ENCODE measurements at places on chromosomes 6 and 20.

DNA sequence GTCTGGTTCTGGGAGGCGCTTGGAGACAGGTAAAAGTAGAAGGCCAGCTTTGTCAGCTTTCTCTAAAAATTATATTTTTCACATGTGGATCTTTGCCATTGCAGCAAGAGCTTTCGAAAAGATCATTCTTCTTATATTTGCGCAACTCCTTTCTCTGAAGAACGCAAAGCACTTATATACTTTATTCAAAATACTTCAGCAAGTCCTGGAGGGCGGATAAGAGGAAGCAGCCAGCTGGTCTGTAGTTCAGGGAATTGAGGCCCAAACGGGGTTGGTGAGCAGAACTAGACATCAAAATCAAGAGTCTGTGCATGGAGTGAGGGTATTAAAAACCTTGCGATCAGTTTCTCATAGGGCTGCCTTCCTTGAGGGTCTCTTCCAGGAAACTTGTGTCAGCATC is 182.3 kb downstream of the DTNBP1 start:
- DNase-seq, result no peak

- no peak for DNase-seq
Measured at GRCh38 chr6:143774347-143774746, 68.8 kb upstream of the LTV1 start.

DNA sequence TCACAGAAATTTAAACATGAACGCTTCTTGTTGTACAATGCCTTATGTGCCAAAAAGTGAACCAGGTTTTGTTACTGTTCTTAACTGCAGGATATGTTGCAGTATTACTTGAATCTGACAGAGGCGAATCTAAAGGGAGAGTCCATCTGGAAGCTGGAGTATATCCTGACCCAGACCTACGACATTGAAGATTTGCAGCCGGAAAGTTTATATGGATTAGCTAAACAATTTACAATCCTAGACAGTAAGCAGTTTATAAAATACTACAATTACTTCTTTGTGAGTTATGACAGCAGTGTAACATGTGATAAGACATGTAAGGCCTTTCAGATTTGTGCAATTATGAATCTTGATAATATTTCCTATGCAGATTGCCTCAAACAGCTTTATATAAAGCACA is 19.9 kb downstream of the SMPDL3A start:
- DNase-seq, result no peak

GRCh38 chr6:12066297-12066696 is 54.2 kb downstream of the HIVEP1 start:
- DNase-seq, result peak; percentile 48

DNA sequence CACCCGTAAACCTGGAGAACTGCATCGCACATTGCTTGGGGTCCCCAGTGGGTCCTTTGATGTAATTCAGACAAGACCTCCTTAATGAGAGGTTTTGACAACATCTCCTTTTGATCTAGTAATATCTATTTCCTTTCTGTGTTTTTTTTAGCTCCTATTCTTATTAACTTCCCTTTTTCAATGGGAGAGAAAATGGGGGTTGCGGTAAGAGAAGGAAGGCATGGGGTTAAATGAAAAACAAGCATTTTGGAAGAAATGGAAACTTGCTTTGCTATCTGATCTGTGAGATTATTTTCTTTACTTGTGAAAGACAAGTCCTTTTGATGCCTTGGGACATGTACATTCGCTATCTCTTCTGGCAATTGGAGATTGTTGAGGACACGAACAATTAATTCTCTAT is 418.6 kb upstream of the MAN1A1 start:
- no peak for DNase-seq

DNA sequence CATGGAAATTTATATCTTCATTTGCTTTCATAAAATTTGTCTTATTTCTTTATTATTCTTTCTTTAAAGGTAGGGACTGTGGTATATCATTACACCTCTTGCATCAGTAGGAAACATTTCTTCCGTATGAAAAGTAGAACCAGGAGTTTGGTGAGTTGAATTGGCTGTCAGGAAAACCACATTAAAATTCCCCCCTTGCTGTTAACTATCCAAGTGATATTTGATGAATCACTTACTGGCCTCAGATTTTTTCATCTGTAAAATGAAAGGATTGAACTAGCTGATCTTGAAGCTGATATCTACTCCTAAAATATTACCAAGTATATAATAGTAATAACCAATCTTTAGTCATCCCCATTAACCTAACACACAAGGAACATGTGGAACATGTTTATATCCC is 460.9 kb downstream of the GJA1 start:
- DNase-seq, result no peak

DNA sequence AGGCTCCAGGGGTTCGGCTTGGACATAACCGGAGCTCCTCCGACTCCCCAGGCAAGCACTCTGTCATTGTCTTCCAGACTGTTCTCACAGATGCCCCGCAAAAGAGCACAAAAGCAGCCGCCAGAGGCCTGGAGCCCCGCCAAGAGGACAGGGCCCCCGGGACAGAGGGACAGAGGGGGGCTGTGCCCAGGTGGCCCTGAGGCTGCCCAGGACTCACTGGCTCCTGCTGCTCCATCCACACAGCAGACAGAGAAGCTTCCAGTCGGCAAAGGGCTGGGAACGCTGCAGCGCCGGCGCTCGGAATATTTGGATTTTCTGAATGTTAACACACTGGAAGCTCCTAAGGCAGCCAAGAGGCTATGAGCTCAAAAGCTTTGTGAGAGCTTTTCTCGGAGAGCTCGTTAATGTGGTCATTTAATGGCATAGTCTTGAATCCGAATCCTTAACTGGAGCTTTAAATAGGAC is 68.0 kb upstream of the QKI start:
- DNase-seq, result no peak

GRCh38 chr6:42405021-42405420 is 46.7 kb downstream of the TRERF1 start:
- no peak for DNase-seq

- DNase-seq, result no peak
Measured at GRCh38 chr6:30311101-30311500, 15.6 kb upstream of the TRIM39 start.

GRCh38 chr6:18465410-18466154 is 78.4 kb downstream of the RNF144B start:
- DNase-seq, result no peak

- no peak for DNase-seq
Measured at GRCh38 chr6:10383331-10384090, 31.4 kb downstream of the TFAP2A start.

GRCh38 chr20:53940907-53941545 is 129.4 kb downstream of the BCAS1 start:
- no peak for DNase-seq

- DNase-seq, result no peak
Measured at GRCh38 chr6:45116714-45117410, 211.3 kb upstream of the RUNX2 start.

DNA sequence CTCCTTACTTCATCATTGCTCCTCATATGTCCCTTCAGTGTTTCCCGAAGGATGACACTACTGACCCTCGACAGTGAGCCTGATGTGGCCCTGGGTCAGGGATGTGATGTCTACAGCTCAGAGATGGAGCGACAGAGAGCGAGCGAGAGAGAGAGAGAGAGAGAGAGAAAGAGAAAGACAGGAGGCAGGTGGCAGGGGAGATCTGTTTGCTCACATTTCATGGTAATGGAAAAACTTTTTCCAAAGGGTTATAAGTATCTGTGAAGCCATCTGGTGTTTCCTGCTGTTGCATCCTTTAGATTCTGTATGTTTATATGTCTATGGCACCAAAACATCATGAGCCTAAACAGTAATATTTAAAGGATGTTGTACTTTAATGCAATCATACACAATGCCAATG is 77.2 kb downstream of the PPP1R3G start:
- DNase-seq, result no peak

- no peak for DNase-seq
Measured at GRCh38 chr6:11613336-11613735, 75.8 kb downstream of the TMEM170B start.

DNA sequence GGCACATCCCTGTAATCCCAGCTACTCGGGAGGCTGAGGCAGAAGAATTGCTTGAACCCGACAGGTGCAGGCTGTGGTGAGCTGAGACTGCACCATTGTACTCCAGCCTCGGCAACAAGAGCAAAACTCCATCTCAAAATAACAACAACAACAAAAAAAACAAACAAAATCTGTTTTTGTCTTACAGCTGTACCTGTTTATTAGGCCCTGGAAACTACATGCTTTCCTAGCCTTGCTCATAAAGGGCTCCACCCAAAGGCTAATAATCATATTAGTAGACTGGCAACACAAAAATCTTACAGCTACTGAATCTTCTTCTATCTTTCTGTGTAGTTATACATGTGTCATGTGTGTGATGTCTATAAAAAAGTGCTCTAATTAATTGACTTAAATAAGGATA is 503.9 kb upstream of the EYS start:
- DNase-seq, result no peak

GRCh38 chr6:143806282-143807102 is 36.6 kb upstream of the LTV1 start:
- no peak for DNase-seq

DNA sequence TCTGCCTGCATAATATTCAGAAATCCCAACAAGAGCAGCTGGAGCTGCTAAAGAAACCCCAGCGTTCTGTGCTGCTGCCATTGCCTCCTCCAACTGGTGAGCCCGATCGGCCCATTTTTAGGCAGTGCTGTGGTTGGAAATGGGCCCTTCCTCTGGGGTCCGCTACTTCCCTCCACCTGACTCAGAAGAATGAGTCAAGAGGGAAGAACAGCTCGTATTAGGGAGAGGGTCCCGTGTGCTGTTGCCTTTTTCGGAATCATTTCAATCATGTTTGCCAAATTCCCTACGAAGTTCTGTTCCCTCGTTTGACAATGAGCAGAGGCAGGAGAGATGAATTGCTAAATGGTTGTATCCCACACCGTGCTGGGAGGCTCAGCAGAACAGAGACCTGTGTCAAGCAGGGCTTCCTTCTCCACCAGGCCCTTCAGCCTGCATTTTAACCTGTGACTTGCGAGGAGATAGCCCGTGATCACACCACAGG is 38.4 kb downstream of the THBS2 start:
- DNase-seq, result no peak

DNA sequence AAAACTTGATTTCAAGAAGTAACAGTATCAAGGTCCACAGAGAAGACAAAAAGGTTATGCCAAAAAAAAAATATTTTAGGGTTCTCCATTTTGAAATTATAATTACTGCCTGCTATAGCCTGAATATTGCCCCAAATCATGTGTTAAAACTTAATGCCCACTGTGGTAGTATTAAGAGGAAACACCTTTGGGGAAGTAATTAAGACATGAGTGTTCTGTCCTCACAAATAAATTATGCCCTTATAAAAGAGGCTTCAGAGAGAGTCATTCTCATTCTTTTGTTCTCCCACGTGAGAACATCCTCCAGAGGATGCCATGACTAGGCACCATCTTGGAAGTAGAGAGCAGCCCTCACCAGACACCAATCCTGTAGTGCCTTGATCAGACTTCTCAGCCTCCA is 66.2 kb downstream of the GMDS start:
- no peak for DNase-seq

- no peak for DNase-seq
Measured at GRCh38 chr6:34226731-34227586, 9.7 kb upstream of the HMGA1 start.

DNA sequence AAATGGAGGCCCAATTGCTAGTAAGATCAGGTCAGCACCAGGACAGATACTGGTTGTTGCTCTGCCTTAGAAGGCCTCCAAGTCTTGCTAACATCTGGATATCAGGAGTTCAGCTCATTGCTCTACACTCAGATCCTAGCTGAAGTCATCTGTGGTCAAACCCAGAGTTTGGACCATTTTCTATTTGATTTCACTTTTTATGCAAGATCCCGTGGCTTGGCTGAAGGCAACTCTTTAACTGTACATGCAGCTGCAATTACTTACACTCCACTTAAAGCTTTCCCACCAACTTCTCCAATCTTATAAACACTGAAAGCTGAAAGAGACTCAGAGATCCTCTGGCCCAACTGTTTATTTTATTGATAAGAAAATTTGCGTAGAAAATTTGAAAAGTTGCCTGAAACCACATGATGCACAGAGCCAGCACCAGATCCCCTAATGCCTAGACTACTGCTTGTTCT is 2.7 kb downstream of the SLC17A2 start:
- no peak for DNase-seq

- DNase-seq, result no peak
Measured at GRCh38 chr6:50791900-50792508, 26.7 kb upstream of the TFAP2B start.

GRCh38 chr20:6812530-6812929 is 45.0 kb downstream of the BMP2 start:
- DNase-seq, result no peak

DNA sequence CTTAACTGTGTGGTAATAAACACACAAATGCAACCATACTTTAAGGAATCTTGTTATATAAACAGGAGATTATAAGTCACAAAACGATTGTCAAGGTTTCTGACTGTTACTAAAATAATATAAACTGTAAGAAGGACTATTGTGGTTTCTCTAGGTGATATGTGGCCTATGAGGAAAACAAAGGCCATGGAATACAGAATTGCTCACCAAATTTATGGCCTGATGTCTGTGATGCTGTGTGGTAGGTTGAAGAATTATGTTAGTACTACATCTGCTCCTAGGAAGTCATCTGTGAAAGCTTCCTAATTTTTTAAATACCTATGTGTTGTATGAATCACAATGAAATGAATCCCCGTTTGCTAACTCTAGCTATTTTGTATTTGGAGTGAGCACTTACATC is 875.4 kb upstream of the MAP3K7 start:
- DNase-seq, result no peak

- DNase-seq, result no peak
Measured at GRCh38 chr6:161301338-161301737, 27.5 kb upstream of the AGPAT4 start.

GRCh38 chr20:17431621-17432364 is 99.4 kb downstream of the BFSP1 start:
- peak; percentile 46 for DNase-seq

GRCh38 chr20:19232997-19233794 is 20.8 kb downstream of the SLC24A3 start:
- no peak for DNase-seq

GRCh38 chr6:133040094-133040802 is 200.9 kb upstream of the EYA4 start:
- no peak for DNase-seq

- DNase-seq, result no peak
Measured at GRCh38 chr6:113491376-113491775, 365.8 kb upstream of the MARCKS start.

GRCh38 chr20:8616792-8617191 is 452.1 kb upstream of the PLCB4 start:
- DNase-seq, result peak; percentile 34

- no peak for DNase-seq
Measured at GRCh38 chr20:2255926-2256531, 39.8 kb upstream of the TGM3 start.

GRCh38 chr6:33727126-33727525 is 15.6 kb upstream of the UQCC2 start:
- DNase-seq, result no peak

DNA sequence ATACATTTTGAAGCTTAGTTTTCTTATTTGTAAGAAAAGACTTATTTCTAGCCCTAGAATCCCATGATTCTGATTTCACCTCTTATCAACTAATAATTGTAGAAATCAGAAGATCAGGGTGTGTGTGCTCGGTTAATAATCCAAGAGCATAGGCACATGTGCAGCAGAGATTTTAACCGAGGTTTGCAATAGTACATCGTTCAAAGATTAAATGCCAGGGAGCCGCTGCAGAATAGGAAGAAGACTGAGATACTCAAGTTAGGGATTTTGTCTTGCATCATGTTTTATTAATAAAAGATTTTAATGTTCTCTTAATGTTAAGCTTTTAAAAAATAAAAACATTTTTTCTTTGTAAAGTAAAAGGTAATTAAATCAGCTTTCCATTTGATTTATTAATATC is 6.9 kb downstream of the STX16 start:
- DNase-seq, result no peak

All from NCI-H446 treated with DMSO at 0.1 percent for 48 hours (cell line).